ENCODE measurements at places on chromosomes 7 and 10.

- DNase-seq, result no peak
These were observed 44.4 kb upstream of the DGKI start for GRCh38 chr7:137891016-137891655.

- DNase-seq, result no peak
These were observed 219.6 kb downstream of the PTEN start for GRCh38 chr10:88082806-88083596.

- no peak for DNase-seq
These were observed 17.7 kb downstream of the PTPRN2 start for GRCh38 chr7:158569858-158570323.

DNA sequence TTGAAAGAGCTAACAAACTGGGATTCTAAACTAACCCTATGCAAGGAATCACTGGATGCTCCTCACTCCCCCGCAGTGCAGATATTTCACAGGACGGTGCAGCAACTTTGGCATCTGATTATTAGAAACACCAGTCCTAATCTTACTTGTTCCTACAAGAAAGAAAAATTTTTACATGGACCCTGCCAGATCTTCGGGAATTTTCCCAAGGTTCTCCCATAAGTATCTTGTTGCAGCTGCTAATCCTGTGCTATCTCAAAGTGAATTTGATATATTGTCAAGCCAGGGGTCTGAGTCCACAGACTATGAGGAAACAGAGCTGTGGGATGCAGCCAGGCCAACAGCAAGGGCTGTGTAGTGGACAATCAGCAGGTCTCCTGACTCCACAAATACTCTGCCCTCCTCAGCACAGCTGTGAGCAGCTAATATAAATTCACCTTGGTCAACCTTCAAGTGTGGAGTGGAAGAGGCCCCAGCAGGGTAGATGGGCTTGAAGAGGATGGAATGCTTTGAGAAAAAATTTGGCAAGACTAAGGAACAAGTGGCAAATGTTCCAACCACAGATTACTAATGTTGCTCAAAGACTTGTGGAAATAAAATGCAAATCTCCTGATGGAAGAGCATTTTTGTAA, 25.6 kb downstream of the VSTM4 start:
- DNase-seq, result no peak

DNA sequence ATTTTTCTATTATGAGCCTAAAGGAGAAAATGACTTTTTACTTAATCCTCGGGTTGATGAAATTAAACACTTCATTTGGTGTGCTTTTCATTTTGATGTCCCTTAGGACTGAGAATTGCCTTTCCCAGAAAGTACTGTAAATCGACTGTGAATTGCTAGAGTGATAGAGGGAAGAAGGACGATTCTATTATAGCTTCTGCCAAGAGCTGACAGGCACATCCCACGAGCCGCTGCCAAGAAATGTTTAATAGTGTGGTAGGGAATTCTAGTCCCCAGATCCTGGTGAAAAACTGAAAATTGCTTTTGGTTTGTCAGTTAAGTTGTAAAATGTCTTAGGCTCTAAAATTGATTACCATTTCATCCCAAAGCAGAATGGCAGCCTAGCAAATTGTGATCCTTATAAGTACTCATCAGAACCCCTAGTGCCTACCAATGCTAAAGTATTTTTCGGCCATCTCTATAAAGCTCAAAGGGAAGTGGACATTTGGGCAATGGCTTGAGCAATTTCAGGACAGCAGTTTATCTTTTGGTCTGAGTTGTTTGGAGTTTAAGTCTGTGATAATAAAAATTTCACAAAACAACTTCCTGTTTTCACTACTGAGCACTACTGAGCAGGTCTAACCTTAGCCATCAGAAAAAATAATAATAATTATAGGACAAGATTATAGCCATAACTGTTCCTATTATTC, 44.6 kb upstream of the HYCC1 start:
- DNase-seq, result no peak

- DNase-seq, result no peak
These were observed 27.0 kb upstream of the PPIF start for GRCh38 chr10:79320316-79320715.

- no peak for DNase-seq
These were observed 11.5 kb upstream of the RSU1 start for GRCh38 chr10:16828701-16829175.

GRCh38 chr7:118182593-118183427, 1.2 kb upstream of the LSM8 start:
- DNase-seq, result no peak

- no peak for DNase-seq
These were observed 192.6 kb upstream of the CCDC6 start for GRCh38 chr10:60098677-60099601.

DNA sequence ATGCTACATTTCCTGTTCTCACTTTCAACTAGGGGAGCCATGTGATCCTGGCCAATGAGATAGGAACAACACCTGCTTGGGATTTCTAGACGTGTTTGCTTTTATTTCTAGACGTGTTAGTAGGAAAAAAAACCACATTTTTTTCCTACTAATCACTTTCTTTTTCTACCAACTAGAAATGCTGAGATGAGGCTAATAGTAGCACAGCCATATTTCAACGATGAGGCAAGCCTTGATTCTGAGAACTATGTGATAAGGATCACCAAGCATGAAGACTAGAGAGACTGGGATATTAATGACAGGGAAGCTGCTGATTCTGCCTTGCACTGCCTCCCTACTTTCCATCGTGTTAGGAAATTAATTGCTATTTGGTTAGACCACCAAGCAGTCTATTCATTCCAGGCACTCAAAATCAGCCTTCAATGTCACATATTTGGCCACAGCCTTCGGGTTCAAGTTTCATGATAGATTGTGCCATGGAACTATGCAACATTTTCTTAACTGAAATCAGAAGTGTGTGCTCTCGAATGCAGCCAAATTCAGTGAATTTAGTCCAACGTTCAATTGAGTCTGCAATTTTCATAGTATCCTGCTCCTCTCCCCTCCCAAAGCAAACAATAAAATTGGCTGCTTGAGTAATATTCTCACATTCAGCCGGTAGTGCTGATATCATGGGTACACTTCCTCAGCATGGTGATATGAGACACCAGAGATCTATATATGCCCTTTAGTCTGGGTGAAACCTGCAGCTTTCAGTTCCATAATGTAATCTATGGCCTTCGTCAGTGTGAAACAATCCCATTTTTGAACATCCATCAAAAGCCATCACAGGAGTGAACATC, 98.1 kb downstream of the GPR37 start:
- no peak for DNase-seq

GRCh38 chr10:132463333-132464255, 66.6 kb downstream of the PWWP2B start:
- DNase-seq, result no peak

DNA sequence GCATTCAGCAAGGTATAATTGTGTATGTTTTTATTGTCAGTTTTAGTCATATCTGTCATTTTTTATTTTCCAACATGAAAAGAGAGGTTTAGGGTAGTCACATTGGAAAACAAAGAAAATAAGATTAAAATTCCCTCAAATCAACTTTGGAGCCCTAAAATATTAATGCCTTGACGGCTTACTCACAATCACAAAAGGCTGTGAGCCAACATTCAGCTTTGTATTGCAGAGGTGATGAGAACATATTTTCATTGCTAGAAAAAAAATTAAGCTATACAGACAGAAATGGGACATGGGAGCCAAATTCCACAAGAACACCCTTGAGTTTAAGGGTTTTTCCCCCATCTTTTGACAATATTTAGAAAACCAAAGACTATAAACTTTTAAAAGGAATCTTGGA, 30.2 kb downstream of the CALD1 start:
- DNase-seq, result no peak

DNA sequence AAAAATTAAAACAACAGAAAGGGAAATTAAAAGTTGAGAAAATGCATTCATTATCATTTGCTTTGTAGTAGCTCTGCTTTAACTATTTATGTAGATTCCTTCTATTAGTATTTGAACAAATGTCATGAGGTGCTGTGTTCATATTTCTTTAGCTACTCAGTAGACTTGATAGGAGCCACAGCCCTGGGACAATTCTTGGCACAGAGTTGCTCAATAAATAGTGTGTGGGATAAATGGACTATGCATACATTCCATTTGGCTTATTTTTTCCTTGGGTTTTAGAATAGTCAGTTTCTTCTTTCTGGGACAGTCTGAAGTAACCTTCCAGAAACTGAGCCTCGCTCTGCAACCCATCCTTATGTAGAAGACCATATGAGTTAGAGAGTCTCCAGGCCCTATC, 13.4 kb downstream of the RPP30 start:
- DNase-seq, result no peak

DNA sequence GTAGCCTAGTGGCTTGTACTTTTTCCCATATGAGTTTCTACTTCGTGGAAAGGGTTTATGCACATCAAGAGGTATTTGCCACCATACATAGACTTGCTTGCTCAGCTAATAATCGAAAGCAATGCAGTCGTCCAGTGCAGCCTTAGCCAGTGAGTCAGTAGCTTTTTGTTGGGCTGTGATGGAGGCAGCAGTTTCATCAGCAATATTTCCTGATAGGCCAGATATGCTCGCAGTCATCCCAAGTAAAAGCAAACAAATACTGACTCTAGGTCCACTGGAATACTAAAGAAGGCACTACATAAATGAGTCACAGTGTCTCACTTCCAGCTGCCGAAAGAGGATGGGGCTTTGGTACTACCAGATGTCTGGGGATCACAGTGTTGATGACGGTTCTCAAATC, 2.1 kb upstream of the BNIP3 start:
- DNase-seq, result no peak

- DNase-seq, result no peak
These were observed 2.7 kb downstream of the BICC1 start for GRCh38 chr10:58515291-58515941.

DNA sequence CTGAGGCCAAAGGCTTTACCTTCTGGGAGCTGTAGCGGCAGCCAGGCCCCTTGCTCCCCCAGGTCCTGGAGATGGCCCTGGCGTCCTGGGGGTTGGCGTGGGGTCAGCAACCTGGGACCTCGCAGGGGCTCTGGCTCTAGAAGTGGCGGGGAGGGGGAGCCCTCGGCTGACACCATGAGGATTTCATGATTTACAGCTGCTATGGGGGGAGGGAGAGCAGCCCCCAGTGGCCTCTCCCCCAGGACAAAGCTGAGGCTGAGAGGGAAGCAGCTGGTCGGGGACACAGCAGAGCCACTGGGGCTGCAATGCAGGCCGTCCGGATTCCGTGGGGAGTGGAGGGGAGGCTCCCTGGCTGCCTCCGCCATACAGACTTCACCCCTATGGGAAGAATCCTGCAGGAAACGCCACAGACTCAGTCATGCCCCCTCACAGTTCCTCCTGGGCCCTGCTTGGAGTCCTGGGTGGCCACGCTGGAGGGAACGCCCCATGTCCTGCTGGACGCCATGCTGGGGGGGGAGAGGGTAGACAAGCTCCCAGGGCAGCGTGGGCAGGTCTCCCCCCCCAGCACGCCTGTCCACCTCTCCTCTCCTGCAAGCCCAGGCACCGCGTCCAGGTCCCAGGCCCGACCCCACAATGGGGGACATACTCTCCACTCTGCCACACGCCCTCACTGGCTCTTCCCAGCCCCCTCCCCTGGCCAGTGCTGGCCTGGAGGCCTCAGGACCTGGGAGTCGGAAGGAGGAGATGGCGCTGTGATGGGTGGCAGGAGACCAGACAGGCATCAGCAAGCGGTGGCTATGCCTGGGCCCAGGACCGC, 243.6 kb downstream of the ELFN1 start:
- DNase-seq, result no peak

GRCh38 chr7:148210804-148211325, 379.7 kb upstream of the C7orf33 start:
- DNase-seq, result no peak

- DNase-seq, result no peak
These were observed 55.5 kb downstream of the ZNF277 start for GRCh38 chr7:112262036-112262435.

- DNase-seq, result no peak
These were observed 187.9 kb downstream of the BMPER start for GRCh38 chr7:34093276-34093675.

DNA sequence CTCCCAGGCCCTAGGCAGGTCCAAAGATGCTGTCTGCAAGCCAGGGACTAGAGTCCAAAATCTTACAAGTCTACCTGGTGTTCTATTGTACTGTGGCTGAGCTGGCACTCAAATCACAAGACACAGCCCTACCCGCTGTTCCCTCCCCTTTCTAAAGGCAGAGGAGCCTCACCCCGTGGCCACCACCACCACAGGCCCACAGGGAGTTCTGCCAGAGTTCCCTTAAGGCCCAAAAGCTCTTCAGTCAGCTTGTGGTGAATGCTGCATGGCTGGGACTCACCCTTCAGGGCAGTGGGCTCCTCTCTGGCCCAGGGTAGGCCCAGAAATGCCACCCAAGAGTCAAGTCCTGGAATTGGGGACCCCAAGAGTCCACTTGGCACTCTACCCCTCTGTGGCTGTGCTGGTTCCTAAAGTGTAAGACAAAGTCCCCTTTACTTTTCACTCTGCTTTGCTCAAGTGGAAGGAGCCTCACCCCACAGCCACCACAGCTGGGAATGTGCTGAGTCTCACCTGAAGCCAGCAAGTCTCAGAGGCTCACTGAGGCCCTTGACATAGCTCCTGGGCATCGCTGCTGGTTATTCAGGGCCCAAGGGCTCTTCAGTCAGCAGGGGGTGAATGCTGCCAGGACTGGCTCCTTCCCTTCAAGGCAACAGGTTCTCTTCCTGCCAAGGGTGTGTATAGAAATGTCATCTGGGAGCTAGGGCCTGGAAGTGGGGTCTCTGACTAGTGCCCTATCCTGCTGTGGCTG, 48.8 kb upstream of the PSAP start:
- DNase-seq, result no peak

- DNase-seq, result no peak
These were observed 105.0 kb upstream of the AMPH start for GRCh38 chr7:38736138-38736537.

- no peak for DNase-seq
These were observed 9.3 kb upstream of the OR6V1 start for GRCh38 chr7:143042790-143043271.
